ENCODE measurements at places on chromosomes 6 and 20.

GRCh38 chr6:107458672-107459282 lies 587 bp downstream of the PDSS2 start:
- DNase-seq = no peak

GRCh38 chr6:101403216-101403945 lies 9.9 kb downstream of the GRIK2 start:
- no peak for DNase-seq

GRCh38 chr6:16338577-16339264 lies 100.3 kb downstream of the GMPR start:
- no peak for DNase-seq

DNA sequence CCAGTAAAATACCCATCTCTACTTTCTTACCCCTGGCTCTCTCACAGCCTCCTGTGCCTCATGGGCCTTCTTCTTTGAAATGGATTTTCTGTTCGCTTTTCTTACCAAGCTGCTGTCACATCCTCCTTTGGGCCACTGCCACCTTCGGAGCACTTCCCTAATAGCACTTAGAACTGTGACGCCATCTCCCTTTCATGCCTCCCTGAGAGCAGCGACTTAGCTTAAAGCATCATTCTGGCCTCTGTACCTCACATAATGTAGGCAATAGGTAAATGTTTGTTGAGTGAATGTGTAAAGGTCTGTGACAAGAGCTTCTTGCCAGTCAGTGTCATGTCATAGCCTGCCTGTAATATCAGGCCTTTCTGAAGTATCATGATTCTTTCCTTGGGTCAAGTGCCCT lies 78.8 kb downstream of the ADGRG6 start:
- no peak for DNase-seq

- no peak for DNase-seq
These were observed 298.2 kb upstream of the MARCKS start for GRCh38 chr6:113558966-113559365.

DNA sequence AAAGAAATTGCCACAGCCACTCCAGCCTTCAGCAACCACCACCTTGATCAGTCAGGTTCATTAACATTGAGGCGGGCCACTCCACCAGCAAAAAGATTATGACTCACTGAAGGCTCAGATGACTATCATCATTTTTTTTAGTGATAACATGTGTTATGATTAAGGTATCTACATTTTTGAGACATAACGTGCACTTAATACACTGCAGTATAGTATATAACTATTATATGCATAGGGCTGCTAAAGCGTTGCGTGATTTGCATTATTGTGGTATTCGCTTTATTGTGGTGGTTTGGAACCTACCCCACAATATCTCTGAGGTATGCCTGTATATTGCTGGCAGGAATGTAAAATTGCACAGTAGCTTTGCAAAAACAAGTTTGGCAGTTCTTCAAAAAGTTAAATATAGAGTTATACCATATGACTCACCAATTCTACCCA lies 6.8 kb upstream of the RIPK1 start:
- no peak for DNase-seq

- DNase-seq = no peak
These were observed 63.7 kb upstream of the CCN6 start for GRCh38 chr6:111990214-111990613.

GRCh38 chr20:61938839-61939690 lies 126.6 kb downstream of the TAF4 start:
- DNase-seq = no peak

- no peak for DNase-seq
These were observed 218.0 kb upstream of the ARID1B start for GRCh38 chr6:156559162-156559690.
